ENCODE measurements at places on chromosomes 7 and 10.

GRCh38 chr7:42662862-42663261, 249.0 kb downstream of the C7orf25 start:
- DNase-seq: no peak

DNA sequence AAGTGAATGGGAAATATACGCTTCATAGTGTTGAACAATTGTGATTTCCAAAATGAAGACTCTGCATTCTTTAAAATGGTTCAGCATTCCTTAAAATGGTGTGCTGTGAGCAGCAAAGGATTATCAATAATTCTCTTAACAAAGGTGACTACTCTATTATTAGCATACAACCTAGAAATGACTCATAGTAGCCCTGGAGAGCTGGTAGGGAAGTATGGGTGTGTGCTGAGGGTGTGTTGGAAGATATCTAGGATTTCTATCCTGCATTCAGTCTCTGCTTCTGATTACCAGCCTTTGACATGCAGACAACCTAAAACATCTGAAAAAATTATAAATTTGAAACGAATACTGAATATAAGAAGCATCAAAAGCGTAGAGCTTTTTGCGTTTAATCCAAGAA, 72.5 kb downstream of the SEMA3D start:
- no peak for DNase-seq

DNA sequence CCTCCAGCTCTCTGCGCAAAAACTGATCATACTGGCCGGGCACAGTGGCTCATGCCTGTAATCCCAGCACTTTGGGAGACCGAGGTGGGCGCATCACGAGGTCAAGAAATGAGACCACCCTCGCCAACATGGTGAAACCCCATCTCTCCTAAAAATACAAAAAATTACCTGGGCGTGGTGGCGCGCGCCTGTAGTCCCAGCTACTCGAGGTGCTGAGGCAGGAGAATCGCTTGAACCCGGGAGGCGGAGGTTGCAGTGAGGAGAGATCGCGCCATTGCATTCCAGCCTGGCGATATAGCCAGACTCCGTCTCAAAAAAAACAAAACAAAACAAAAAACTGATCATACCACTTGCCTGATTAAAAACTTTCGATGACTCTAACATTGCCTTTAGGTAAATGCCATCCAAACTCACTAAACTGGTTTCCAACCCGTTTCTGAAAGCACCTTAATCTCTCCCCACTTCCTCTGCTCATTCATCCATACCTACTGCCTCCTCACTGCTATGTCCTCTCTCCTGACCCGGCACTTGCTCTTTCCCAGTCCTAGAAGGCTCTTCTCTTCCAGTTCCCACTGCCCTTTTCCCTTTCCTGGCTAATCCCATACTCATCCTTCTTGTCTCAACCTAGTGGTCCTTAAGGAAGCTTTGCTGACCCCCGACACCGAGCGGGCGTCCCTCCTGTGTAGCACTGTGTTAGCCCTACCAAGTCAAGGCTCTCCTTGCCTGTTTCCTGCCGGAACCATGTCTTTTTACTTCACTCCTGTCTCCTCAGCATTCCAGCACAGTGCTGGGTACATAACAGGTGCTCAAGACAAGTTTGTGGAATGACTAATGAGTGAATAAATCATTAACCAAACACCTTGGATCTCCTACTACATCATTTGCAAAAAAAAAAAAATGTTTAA, 686 bp upstream of the MIOS start:
- no peak for DNase-seq

GRCh38 chr10:59212301-59212798, 35.9 kb downstream of the PHYHIPL start:
- DNase-seq: no peak

- DNase-seq: no peak
Measured at GRCh38 chr10:105605918-105606317, 964.8 kb downstream of the SORCS3 start.

DNA sequence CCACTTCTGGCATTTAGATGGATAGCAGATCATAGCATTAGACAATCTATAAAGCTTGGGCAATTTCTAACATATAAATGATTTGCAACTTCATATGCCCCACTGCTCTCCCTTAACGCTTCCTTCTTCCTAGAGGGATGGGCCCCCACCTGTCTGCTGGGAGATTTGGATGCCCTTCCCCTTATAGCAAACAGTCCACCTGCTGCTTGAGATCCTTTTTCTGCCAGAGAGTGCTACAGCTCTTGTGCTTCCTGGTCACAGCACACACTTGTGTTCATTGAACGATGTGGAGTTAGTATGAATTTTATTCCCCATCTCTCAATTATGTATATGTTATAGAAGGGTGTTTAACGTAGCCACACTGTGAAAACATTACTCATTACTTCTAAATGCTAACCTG, 10.4 kb upstream of the PCGF5 start:
- DNase-seq: no peak

GRCh38 chr7:148049068-148049467, 541.5 kb upstream of the C7orf33 start:
- no peak for DNase-seq

- DNase-seq: no peak
Measured at GRCh38 chr10:99595236-99595635, 25.0 kb downstream of the SLC25A28 start.

DNA sequence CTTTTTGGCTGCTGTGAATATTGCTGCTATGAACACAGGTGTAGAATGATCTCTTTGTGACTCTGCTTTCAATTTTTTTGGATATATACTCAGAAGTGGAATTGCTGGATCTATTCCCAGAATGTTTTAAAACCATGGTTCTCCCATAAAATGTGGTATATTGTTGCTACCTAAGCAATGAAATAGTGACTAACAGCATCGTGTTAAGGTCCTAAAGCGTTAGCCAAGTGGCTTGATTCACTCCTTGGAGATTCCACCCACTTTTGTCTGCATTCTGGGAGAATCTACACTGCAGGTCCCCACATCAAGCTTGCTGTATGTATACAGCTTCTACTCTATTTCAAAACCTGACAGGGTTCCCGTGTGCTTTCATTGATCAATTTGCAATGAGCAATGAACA, 105.6 kb downstream of the CDK6 start:
- no peak for DNase-seq

DNA sequence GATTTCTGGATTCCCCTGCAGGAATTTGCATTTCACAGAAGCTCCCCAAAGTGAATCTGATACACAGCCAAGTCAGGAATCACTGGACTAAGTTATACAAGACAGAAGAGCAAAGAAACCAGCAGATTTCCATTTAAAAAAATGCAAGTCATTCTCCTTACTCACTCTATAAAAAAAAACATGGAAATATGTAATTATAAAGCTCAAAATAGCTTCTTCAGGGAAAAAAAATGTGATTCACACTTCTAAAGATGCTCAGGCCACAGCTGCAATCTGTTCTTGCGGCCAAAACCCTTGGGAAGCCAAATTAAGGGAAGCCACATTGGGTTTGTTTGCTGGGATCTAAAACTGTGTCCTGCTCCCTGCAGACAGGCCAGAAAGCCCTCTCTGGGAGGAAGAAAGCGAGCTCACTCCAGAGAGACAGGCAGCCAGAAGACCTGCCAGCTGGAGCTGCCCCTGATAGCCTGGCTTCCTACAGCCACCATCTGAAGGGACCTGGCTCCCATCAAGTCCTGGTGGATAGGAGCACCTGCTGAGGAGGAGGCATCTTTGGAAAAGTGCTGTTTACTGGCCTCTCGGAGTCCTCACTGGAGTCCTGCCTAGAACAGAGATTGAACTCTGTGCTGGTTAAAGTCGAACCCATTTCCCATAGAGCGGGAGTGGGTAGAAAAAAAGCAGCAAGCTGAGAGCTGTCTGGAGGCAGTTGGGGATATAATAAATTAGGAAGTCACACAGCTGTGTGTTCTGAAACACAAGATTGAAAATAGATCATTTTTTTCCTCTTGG, 359.2 kb upstream of the AOAH start:
- no peak for DNase-seq

GRCh38 chr10:74963549-74963948, 137.1 kb downstream of the KAT6B start:
- no peak for DNase-seq

DNA sequence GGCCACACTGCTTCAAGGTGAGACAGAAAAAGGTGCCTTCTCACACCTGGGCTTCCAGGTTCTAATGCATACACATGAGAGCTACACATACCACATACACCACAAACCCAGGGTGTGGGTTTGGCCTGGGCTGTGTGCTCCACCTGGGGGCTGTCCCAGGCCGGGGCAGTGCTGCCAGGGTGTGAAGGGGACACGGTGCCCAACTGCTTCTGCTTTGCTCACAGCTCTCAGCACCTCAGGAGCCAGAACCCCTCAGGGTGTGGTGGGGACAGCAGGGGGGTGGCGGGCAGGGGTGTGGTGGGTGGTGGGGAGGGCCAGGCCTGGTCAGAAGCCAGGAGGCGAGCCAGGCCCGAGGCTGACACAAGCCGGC, 51.1 kb downstream of the TMEM209 start:
- peak; percentile 57 for DNase-seq

DNA sequence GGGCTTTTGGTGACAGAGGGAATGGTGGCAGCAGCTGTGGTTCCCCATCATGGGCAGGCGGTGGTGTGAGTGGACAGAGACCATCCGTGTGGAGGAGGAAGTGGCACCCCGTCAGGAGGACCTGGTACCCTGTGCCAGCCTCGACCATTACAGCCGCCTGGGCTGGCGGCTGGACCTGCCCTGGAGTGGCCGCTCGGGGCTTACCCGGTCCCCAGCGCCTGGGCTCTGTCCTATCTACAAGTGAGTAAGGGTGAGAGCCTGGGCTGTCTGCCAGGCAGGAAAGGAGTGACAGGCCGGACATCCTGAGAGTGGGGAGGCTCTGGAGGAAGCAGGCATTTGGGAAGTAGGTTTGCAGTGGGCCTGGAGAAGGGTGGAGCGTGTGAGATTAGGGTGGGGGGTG, 2.9 kb upstream of the ZNF467 start:
- DNase-seq: no peak

DNA sequence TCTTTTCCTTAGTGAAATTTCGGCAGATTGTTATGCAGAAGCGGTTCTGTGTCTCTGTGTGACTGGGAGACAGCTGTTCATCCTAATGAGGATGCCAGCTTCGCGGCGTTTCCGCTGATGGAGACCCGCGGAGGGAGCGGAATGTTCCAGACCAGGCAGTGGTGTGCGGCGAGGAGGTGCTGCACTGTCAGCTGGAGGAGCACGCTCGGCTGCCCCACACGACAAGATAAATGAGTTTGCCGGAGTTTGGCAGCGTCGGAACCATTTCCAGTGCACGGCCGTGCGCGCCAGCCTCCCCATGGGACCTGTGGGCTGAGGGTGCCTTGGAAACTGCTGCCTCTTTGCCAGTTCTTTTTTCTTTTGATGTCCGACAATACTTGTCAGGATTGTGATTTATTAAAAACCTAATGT, 64.6 kb downstream of the WDR37 start:
- DNase-seq: no peak
